ENCODE measurements at places on chromosomes 13 and 19.
A peak's percentile ranks its signal among the peaks of the same experiment; 100 is the strongest.

GRCh38 chr19:46181388-46181779, 33.3 kb downstream of the IGFL2 start:
- DNase-seq, result peak; percentile 8

DNA sequence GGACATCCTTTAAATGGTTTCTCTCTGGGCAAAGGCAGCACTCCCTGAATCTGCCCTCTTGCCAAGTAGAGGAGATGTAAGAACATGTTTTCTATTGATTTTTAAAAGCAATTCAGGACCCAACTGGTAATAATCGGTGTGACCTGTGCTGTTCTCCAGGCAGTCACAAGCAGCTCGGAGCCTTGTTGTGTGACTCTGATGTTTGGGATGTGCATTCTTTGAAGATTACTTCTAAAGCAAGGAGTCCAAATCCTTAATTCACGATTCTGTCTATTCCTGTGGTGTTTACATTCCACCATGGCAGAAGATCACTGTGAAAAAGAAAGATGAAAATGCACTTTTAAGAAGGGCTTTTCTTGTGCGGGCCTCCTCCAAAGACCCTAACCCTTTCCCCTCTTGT, 122.3 kb upstream of the ZNF536 start:
- no peak for DNase-seq

DNA sequence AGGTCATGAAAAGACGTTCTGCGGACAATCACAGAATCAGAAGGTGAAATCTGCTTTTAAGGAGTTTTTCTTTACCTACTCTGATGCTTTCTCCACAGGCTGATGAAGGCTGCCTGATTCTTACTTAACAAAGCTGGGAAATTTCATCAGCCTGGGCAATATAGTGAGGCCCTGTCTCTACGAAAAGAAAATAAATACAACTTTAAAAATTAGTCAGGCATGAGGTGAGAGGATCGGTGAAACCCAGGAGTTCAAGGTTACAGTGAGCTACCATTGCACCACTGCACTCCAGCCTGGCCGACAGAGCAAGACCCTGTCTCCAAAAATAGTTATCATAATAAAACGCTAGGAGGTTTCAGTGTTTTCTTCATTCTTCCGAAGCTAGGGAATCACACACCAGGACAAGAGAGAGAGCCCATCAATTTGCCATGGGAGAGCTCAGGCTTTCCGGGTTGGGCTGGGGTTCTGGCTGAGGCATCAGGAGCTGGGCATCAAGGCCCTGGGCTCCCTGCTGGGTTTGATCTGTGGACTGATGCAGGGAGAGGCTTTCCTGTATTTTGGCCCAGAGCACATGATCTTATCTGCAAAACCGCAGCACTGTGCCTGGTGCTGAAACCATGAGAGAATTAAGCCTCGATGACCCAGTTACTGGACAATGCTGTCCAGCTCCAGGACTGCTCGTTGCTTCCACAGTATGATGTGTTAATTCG, 25.1 kb upstream of the CEBPG start:
- no peak for DNase-seq

- no peak for DNase-seq
These were observed 19.3 kb downstream of the AP1M1 start for GRCh38 chr19:16216744-16217670.

- DNase-seq, result no peak
These were observed 396.9 kb upstream of the SLITRK1 start for GRCh38 chr13:84279166-84279565.

DNA sequence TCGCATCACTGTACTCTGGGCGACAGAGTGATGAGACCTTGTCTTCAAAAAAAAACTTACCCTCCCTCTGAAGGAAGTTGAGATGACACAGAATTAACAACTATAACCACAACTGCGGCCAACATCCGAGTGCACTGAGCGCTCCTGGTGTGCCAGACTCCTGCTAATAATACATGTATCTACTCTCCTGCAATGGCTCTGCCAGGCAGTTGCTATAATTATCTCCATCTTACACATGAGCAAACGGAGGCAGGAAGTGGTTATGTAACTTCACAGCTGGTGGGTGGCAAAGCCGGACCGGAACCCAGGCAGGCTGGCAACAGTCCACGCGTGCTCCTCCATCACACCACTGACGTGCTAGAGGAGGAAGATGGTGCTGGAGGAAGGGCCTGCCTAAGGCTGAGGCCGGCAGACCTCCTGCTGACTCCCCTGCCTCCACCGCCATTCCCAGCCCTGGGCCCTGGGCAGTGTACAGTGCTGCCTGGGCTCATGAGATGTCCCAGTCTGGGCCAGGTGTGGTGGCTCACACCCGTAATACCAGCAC, 12.6 kb downstream of the XRCC1 start:
- DNase-seq, result peak; percentile 54

GRCh38 chr19:45234089-45234869, 10.9 kb downstream of the EXOC3L2 start:
- DNase-seq, result no peak

GRCh38 chr13:109172136-109172535, 542.7 kb downstream of the MYO16 start:
- DNase-seq, result no peak

GRCh38 chr19:35528218-35529038, at the start of gene SBSN:
SBSN (minus strand) TSS chr19:35528311; CDS start chr19:35528281, 30 bp downstream.
- DNase-seq, result no peak

DNA sequence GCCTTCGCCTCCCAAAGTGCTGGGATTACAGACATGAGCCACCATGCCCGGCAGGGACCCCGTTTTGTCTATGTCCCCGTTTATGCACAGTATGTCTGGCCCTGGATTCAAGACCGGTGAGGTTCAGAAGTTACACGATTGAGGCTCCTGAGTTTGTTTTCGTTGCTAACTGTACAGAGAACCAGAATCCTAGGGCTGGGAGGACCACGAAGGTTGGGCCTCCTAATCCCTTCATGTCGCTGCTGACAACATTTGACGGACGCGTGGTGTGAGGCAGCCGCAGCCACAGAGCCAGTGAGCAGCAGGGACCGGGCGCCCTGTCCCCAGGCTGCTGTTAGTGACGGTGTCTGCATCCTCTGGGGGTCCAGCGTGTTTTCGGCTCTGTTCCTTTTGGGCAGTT, 91.4 kb downstream of the ATP11A start:
- no peak for DNase-seq

- DNase-seq, result no peak
These were observed 139.8 kb downstream of the SLITRK5 start for GRCh38 chr13:87810920-87811344.

DNA sequence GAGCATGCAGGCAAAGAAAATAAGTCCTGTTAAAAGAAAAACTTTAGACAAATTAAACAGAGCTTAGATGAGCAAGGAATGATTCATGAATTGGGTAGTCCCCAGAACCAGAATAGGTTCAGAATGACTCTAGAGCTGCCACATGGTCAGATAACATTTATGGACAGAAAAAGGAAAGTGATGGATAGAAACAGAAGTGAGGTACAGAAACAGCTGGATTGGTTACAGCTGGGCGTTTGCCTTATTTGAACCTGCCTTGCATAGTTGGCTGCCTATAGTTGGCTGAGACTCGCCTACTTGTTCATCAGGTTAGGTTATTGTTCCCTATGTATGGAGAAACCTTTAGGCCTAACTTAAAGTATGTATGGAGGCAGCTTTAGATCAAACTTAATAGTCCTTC, 35.4 kb downstream of the WDFY2 start:
- DNase-seq, result peak; percentile 13

GRCh38 chr19:41702171-41702651, 6.2 kb upstream of the CEACAM5 start:
- DNase-seq, result no peak

- no peak for DNase-seq
These were observed 198.1 kb downstream of the VWA8 start for GRCh38 chr13:41762796-41763195.

GRCh38 chr13:99386911-99387788, 80.0 kb upstream of the GPR183 start:
- peak; percentile 85 for DNase-seq

- no peak for DNase-seq
These were observed 153.5 kb downstream of the DLEU7 start for GRCh38 chr13:50690006-50690405.

DNA sequence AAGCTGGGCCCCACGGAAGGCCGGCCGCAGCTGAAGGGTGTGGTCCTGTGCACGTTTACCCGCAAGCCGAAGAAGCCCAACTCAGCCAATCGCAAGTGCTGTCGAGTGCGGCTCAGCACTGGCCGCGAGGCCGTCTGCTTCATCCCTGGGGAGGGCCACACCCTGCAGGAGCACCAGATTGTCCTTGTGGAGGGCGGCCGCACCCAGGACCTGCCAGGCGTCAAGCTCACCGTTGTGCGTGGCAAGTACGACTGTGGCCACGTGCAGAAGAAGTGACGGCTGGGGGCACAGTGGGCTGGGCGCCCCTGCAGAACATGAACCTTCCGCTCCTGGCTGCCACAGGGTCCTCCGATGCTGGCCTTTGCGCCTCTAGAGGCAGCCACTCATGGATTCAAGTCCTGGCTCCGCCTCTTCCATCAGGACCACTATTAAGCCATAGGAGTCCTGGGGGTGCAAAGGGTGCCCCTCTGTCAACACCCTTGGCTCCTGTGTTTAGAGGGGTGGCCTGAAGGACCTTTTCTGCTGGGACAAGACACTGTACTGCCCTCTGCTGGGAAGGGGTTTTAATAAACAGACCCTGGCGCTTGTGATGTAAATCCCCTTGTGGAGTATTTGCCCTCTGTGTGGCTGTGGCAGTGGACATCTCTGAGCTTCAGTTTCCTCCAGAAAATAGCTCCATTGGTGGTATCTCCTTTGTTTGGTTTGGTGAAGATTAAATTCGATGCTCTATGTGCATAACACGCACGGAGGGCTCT, 1.9 kb downstream of the MRPS12 start:
- no peak for DNase-seq

- DNase-seq, result no peak
These were observed 54.8 kb upstream of the SOX1 start for GRCh38 chr13:112012016-112012704.

DNA sequence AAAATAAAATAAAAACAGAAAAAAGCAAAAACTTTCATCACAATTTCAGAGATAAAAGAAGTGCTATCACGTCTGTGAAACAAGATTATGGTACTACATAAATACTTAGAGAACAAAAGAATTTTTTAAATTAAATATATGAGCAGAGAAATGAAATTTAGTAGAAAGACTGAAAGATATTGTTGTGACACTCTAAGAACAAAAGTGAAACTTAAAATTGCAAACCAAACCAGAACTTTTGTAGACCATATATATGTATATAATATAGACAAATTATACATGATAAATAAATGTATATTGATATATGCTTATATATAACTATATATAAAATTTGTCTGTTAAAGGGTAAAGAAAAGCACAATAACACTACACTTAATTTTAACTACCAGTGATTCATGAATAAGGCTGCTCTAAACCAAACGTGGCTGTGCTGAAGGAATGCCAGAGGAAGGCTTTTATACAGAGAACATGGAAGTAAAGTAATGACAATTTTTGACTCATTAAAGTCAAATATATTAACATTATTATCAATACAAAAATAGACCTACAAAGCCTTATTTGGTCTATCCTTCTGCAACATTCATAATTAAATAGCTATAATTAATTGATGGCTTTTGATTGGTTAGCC, 1516.7 kb upstream of the PCDH20 start:
- no peak for DNase-seq

DNA sequence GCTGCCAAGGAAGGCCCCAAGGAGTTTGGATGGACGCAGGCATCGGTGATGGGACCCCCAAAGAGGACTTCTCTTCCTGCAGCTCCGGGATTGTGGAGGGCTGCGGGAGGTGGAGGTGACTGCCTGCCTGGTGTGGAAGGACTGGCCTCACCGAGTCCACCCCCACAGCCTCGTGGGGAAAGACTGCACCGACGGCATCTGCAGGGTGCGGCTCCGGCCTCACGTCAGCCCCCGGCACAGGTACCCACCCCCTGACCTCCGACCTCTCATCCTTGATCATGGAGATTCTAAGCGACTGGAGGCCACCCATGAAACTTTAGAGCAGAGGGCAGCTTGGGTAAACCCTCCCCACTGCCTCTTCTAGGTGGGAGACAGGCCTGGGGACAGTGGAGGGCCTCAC, 16.9 kb upstream of the CLASRP start:
- DNase-seq, result no peak

DNA sequence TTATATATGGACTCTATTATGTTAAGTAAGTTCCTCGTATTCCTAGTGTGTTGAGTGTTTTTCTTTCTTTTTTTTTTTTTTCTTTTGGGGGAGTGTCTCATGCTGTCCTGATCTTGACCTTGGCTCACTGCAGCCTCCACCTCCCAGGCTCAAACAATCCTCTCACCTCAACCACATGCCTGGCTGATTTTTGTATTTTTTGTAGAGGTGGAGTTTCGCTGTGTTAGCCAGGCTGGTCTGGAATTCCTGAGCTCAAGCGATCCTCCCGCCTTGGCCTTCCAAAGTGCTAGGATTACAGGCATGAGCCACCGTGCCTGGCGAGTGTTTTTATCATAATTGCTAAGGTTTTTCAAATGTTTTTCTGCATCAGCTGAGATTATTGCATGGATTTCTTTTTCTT, 10.7 kb upstream of the ZNF480 start:
- no peak for DNase-seq

GRCh38 chr19:31991984-31992655, 353.3 kb upstream of the ZNF507 start:
- DNase-seq, result no peak

GRCh38 chr13:23159760-23160637, 20.8 kb upstream of the SGCG start:
- DNase-seq, result no peak

DNA sequence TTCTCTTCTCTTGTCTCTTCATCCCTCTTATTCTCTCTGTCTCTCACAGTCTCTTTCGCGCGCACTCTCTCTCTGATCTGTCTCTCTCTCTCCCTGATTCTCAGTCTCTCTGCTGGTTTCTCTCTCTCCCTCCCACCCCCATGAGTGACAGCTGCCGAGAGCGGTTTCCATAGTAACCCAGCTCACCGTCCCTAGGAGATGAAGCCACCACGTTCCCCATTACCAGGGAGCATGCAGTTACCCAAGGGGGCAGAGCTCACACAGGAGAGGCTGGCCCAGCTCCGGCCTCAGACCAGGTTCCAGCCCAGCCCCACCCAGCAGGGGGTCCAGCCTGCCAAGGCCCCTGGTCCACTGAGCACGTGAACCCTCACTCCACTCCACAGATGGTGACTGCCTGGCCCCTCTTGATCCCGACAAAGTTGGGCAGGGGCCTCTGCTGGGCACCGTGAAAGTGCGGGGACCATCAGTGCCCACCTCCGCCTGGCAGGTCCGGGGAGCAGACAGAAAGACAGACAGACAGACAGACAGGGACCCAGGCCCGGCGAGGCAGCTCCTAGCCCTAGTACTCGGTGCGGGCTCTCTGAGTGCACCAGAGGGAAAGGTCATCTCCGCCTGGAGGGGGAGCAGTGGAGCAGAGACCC, 50.6 kb downstream of the CELF5 start:
- peak; percentile 13 for DNase-seq

Data from activated T-cell treated with anti-CD3 and anti-CD28 coated beads for 48 hours (primary cell).